ENCODE measurements at places on chromosomes 1 and 21.
A peak's percentile ranks its signal among the peaks of the same experiment; 100 is the strongest.

DNA sequence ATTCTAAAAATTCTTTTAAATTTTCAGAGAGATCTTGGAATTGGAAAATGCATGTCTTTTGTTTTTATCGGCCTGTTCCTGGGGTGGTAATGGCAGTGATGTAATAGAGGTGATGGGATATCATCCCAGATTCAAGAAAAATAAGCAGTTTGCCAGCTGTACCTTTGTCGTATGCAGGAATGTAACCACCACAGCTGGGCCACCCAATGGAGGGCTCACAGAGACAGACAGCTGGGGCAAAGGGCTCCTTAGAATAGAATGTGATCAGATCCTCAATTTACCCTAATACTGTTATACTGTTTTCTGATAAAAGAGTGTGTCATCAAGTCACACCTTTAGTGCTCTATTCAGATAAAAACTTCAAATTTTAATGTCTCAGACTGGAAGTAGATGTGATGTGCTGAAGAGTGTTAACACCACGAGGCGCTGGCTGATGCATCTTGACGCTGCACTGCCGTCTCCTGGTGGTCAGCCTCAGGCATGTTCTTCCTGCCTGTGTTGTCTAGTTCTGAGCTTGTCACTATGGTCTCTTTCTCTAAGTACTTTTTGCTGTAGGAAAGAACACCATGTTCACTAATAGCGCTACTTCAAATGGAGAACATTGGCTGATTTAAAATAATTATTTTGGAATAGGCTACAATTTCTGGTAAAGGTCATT lies 78.8 kb downstream of the C1orf21 start:
- DNase-seq = no peak

DNA sequence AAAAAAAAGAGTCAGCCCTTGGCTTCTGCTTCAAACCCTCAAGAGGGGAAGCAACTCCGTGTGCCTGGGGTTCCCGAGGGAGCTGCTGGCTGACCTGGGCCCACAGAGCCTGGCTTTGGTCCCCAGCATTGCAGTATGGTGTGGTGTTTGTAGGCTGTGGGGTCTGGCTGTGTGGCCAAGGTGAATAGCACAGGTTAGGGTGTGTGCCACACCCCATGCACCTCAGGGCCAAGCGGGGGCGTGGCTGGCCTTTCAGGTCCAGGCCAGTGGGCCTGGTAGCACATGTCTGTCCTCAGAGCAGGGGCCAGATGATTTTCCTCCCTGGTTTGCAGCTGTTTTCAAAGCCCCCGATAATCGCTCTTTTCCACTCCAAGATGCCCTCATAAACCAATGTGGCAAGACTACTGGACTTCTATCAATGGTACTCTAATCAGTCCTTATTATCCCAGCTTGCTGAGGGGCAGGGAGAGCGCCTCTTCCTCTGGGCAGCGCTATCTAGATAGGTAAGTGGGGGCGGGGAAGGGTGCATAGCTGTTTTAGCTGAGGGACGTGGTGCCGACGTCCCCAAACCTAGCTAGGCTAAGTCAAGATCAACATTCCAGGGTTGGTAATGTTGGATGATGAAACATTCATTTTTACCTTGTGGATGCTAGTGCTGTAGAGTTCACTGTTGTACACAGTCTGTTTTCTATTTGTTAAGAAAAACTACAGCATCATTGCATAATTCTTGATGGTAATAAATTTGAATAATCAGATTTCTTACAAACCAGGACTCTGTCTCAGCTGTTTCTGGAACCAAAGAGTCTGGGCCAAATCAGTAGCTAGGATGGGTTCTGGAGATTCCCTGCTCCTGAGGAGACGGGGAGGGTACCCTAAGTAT lies 26.8 kb upstream of the KDM4A start:
- DNase-seq = no peak

DNA sequence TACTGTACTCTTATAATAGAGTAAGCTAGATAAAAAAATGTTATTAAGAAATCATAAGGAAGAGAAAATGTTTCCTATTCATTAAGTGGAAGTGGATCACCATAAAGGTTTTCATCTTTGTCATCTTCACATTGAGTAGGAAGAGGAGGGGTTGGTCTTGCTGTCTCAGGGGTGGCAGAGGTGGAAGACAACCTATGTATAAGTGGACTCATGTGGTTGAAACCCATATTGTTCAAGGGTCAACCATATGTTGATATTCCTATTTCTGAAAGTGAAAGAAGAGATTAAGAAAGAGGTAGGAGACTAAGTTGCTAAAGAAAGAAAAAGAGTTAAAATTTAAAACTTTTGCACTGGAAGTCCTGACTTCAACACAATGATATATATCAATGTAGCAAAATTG lies 4.9 kb upstream of the ZP4 start:
- DNase-seq = no peak

- no peak for DNase-seq
These were observed 28.3 kb upstream of the ACOT11 start for GRCh38 chr1:54519709-54520108.

- peak; percentile 76 for DNase-seq
These were observed 69.2 kb downstream of the FASLG start for GRCh38 chr1:172727956-172728603.

DNA sequence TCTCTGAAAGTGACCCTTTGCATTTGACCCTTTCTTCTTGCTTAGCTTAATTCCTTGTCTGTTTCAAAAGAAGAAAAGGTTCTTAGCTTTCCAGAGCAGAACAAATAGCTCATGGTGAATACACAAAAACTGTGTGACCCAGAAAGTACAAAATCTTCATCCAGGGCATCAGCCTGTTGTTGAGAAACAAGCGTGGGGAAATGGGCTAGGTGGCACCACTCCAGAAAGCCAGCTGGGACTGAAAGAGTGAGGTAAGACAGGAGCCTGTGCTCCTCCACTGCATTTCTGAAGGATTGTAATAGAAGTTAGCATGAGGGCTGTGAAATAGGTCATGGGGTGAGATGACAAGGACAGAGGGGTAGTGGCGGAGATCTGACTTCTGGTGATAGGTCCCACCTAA lies 45.8 kb downstream of the CYP2J2 start:
- no peak for DNase-seq

DNA sequence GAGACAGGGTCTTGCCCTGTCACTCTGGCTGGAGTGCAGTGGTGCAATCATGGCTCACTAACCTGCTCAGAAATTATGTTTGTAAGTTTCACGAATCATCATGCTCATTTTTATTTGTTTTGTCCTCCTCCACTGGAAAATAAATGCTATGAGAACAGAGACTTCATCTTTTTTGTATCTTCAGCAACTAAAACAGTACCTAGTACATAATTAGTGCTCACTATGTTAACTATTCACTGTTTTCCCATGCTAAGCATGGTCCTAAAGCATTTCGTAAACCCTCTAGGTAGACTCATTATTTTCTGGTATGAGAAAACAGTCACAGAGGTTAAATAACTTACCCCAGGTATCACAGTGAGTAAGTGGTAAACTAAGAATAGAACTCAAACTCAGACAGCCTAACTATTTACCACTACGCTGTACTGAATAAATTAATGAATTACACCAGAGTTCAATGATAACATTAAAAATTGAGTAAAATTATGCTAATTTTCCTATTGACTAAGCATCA lies 118.4 kb downstream of the RERE start:
- no peak for DNase-seq

- DNase-seq = no peak
These were observed 1657.8 kb downstream of the MRPL39 start for GRCh38 chr21:23949493-23949892.

Data from CMK (cell line).